ENCODE measurements at places on chromosomes 16 and 17.

GRCh38 chr17:55655777-55656176 lies 66.9 kb downstream of the TMEM100 start:
- DNase-seq: no peak

- no peak for DNase-seq
Measured at GRCh38 chr16:77344341-77344740, 90.5 kb downstream of the ADAMTS18 start.

- no peak for DNase-seq
Measured at GRCh38 chr16:57624044-57624688, 4.3 kb upstream of the ADGRG1 start.

- no peak for DNase-seq
Measured at GRCh38 chr17:273981-274832, 78.4 kb downstream of the RPH3AL start.

GRCh38 chr16:21971856-21972255 lies 18.7 kb downstream of the UQCRC2 start:
- DNase-seq: no peak

DNA sequence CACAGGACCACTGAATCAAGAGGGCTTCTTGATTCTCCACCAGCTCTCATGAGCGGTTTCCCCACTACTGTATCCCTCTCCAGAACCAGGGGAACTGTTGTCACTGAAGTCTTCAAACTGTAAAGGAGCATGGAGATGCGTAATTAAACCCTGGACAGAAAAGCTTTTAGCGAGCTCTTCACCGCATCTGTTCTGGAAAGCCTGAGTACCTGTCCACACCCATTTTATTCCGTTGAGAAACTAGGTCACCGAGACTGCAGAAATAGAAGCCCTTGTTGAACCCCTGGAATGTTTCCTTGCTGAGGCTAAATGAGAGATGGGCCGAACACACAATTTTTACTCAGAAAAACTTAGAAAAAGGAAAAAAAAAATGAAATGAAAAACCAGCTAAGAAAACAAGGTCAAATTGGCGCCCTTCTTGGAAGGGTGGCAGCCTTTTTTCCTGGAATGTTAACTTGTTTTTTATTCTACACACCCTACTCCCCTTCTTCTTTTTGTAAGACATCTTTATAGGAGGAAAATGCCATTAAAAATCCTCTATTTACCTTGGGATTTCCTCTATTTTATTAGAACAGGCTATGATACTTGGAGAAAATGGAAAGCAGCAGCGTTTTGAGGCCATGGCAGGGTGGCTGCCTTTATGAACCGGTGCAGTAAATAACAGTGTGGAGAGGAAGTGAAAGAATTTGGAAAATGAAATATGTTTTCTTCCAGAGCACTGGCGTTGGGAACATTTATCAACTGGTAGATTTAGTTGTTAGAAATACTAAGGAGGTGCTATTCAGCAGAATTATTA lies 52.6 kb upstream of the CRISPLD2 start:
- no peak for DNase-seq

GRCh38 chr16:88030498-88030897 lies 79.3 kb downstream of the BANP start:
- DNase-seq: no peak

GRCh38 chr16:74320707-74321106 lies 24.1 kb downstream of the PSMD7 start:
- no peak for DNase-seq

DNA sequence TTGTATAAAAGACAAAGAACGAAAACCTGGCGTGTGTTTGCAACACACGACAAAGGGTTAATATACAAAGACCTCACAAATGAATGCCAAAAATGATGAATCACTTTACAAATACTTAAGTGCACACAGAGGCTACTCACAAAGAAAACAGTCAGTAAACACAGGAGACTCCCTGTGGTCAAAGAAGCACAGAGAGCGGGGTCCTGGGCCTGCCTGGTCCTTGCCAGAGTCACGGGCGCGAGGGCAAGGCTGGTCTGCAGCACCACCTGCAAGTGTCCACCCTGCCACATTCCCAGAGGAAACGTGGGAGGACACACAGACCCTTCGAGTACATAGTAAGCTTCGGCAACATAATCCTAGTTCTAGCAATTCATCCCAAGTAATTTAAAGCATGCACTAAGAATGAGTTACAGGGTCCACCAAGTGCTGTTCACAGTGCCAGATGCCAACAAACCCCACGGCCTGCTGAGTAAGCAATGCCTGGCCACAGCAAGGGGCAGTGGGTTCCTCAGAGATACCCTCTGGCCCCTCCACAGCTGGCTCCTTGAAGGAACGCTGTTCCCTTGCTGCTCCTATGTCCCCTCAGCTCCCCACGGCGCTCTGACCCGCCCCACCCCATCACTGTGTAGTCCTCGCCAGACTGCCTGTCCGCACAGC lies 24.6 kb upstream of the FAAP100 start:
- no peak for DNase-seq

DNA sequence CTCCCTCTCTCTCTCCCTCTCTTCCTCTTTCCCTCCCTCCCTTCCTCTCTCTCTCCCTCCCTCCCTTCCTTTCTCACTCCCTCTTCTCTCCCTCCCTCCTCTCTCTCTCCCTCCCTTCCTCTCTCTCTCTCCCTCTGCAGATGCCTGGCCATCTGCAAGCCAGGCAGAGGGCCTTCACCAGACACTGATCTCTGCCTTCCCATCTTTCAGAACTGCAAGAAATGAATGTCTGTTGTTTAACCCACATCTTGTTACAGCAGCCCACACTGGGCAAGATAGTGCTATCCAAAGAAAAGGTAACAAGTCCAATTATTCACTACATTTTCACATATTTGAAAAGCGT lies 26.2 kb upstream of the CDRT4 start:
- no peak for DNase-seq

DNA sequence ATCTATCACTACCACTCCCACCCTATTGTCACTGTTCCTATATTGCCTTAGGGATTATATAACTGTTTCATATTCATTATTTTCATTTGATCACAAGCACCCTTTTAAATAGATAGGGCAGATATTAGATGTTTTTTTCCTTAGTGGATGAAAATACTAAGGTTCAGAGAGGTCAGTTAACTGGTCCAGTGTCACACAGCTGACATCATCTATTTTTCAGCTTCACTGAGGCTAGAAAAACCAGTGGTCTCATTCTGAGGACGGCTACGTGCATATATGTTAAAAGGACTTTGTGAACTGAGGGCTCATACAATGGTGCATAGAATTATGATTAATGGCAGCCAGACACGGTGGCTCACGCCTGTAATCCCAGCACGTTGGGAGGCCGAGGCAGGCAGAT lies 29.0 kb upstream of the RGS9 start:
- no peak for DNase-seq

DNA sequence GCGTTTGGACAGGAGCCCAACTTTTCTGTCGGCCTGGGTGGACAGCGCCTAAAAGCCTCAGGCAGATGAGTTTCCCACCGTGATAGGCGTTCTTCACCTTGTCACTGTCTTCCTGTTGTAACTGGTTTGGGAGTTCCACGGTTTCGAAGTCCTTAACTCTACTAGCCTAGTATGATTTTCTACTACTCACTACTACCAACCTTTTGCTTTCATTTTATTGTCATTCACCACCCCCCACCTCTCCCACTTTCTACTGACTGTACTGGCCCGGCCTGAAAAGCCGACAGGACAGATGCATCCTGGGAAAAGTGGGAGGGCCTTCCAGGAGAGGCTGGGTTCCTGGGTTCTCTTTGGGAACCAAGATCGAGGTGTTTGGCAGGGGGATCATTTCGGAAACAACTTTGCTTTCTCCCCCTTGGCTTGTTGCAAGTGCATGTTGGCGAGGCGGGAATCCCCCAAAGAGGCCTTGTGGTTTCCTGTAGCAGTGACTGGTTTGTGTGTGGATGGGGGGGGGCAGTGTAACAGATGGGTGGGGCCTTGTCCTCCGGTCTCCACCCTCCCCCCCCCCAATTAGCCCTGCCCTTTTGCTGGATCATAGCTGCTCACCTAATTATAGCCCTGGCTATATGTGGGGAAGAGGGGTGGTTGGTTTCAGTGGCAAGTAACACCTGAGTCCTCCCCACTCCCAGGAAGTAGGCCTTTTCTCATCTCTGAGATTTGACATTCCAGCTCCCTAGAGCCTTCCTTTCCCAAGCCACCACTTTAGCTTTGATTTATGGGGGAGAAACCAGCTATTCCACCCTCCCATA lies 1.4 kb downstream of the EIF5A start:
- peak; percentile 62 for DNase-seq

GRCh38 chr17:48961516-48962233 lies 6.7 kb downstream of the GIP start:
- no peak for DNase-seq

- no peak for DNase-seq
Measured at GRCh38 chr17:57624386-57624785, 120.7 kb downstream of the CCDC182 start.

DNA sequence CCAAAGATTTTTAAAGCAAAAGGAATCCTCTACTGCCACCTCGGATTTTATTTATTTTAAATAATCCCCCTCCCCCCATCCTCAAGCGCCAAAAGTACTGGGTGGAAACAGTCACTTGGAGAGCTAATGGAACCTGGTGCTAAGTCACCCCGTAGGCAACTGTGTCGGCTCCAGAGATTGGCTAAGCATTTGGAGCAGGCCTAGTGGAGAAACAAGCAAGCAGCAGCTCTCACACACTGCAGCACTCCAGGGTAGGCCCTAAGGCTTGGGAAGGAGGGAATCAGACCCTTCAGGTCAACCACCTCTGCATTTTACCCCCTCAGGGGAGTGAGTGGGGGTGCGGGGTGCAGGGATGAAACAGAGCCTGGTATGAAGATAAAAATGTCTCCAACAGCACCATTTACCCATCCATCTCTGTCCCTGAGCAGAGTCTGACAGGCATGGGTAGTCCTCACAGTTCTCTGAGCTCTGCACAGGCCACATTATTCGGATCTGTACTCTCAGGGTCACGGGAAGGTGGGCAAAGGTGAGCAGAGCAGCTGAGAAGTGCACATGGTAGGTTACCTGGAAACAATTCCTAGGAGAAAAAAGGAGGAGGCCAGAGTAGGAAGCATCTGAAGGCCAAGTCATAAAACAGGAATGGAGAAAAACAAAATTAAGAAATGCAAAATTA lies 27.2 kb upstream of the STAC2 start:
- DNase-seq: no peak

- DNase-seq: no peak
Measured at GRCh38 chr16:9328411-9328810, 237.0 kb downstream of the HAPSTR1 start.

GRCh38 chr16:87572959-87573358 lies 29.3 kb upstream of the JPH3 start:
- DNase-seq: no peak

DNA sequence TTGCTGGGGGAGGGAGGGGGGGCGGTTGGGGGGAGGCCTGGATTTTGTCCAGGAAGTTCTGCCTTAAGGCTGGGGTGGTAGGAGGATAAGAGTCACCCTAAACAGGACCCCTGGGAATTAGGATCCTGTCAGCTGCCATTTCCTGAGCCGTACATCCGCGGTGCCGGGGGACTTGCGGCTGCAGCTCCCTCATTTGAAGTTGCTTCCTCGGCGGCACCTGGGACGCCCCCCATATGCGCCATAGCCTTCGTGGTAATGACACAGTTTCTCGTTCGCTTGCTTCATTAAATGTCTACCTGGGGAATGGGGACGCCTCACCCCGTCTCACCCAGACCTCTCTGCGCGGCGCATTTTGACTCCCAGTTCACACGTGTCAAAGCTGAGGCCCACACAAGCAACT lies 55.1 kb upstream of the PABPN1L start:
- DNase-seq: no peak

- DNase-seq: no peak
Measured at GRCh38 chr17:2186937-2187336, 116.6 kb downstream of the SMG6 start.

DNA sequence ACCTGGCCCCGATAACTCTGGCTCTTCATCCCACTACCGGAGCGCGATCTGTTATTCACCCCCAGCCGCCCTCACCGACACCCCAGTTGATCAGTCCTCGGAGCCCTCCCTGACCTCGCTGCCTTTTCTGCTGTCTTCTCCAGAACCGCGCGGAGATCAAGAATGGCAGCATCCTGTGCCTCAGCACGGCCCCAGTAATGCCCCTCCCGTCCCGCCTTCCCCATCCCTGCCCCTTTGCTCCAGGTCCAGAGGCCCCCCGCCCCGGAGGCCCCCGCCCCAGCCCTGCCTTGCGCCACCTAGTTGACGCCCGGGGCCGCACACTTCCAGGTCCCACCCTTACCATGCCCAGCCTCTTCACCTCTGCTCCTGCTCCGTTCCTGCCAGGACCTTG lies 872 bp downstream of the ELMO3 start:
- DNase-seq: no peak

DNA sequence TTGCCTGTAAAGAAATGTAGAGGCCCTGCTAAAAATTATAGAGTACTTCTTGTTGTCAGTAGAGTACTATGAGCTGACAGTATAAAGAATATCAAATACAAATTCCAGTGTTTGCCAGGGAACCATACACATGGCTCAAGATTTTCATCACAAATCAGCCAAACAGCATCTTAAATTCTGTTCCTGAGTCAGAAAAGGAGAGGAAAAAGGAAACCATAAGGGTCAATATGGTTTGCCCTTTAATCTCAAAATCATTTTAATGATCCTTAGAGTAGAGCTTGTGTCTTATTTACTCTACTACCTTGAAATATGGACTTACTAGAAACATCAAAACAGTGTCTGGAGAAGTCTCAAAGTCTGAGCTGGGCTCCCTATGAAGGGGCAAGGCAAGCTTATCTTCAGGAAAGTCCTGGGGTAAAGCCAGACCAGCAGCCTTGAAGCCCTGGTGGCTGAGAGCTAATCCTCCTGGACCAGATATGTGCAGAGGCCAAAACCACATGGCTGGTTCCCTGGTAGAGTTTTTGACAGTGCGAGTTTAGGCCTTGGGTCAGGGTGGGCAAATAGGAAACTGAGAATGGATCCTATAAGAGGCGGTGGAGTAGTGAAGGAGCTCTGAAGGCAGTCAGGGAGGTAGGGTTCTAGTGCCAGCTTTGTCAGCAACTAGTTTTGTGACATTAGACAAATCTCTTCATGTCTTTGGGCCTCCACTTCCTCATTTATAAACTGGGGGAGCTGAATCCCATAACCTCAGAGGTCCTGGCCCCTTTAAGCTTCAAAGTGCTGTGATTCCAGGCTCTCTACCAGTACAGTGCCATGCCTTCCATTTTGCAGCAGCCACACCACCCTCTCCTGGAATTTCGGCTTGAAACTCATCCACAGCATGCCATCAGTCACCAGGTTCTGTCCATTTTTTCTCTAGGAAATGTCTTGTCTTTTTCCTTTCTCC lies 38.9 kb downstream of the MRTFB start:
- DNase-seq: no peak

- no peak for DNase-seq
Measured at GRCh38 chr17:48484850-48485249, 46.0 kb downstream of the HOXB1 start.
